ENCODE measurements at places on chromosomes 2 and 18.

DNA sequence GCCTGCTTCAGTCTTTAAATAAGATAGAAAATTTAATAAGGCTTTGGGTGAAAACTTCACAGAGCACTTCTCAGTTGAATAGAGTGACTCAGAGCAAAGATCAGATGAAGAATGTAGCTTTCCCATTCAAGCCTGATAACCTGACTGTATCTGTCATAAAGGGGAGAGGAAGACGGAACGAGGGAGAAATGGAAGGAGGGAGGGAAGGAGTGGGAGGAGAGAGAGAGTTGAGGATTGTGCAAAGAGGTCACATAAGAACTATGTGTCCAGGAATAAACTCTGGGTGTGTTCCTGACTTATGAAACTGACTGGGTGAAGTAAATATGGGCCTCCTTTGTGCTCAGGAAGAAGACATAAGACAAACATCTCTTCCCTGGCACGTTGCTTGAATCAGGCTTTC lies 385.5 kb downstream of the LPIN1 start:
- no peak for DNase-seq

DNA sequence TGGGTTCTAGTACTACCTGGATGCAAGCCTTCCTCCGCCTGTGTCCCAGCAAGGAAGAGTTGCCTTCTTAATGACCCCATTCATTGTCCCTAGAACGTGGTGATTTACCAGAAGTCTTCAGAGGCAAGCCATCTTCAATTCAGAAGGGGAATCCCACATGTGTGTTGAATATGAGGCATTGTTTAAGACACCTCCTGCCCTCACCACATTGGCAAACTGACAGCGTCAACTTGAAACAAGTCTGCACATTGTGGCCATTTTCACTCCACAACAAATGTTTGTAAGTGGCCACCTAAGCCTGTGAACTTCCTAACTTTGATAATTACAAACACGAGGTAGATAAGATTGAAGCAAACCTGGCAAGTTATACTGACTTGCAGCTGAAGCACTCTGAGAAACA lies 83.7 kb downstream of the TCF7L1 start:
- DNase-seq = no peak

DNA sequence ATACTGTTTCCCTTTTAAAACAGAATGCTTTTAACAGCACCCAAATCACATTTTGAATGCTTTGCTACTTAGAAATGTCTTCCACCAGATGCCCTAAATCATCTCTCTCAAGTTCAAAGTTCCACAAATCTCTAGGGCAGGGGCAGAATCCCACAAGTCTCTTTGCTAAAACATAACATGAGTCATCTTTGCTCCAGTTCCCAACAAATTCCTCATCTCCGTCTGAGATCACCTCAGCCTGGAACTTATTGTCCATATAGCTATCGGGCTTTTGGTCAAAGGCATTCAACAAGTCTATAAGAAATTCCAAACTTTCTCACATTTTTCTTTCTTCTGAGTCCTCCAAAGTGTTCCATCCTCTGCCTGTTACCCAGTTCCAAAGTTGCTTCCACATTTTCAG lies 1374.5 kb upstream of the NXPH2 start:
- no peak for DNase-seq

DNA sequence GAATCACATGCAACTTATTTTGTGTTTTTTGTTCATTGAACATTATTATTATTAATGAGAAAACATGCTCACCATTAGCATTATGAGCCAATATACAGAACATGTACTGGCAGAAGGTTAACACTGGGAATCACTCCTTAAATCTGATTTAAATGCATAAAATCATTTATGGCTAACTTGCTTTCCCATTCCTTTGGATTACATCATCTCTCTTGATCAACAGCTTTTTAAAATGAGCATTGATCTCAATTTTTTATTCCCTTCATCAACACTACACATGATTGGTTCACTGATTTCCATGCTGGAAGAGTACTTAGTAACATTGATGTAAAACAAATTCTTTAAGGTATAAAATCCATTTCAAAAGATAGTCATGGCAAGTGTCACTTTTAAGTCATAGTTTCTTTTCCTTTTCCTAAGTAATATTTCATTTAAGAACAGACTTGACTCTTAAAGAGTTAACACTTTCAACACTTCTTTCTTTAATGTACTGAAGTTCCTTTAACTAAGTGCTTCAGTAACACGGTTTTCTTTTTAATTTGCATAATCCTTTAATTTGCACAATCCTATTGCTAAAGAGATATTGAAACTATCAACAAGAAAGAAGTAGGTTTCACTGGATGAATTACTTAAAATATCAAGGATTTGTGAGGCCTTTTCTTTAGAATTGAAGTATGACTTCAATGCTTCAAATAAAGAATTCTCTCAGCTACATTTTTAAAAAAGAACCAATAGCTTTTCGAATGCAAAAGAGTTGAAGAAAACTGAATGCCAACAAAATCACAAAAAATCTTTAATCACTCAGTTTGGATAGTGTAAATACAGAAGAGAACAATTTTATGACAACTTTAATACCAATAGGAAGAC lies 24.9 kb upstream of the BUB1 start:
- no peak for DNase-seq

GRCh38 chr2:238092486-238093035 lies 7.6 kb upstream of the ESPNL start:
- no peak for DNase-seq

GRCh38 chr18:56973487-56973886 lies 173.4 kb upstream of the BOD1L2 start:
- DNase-seq = no peak

DNA sequence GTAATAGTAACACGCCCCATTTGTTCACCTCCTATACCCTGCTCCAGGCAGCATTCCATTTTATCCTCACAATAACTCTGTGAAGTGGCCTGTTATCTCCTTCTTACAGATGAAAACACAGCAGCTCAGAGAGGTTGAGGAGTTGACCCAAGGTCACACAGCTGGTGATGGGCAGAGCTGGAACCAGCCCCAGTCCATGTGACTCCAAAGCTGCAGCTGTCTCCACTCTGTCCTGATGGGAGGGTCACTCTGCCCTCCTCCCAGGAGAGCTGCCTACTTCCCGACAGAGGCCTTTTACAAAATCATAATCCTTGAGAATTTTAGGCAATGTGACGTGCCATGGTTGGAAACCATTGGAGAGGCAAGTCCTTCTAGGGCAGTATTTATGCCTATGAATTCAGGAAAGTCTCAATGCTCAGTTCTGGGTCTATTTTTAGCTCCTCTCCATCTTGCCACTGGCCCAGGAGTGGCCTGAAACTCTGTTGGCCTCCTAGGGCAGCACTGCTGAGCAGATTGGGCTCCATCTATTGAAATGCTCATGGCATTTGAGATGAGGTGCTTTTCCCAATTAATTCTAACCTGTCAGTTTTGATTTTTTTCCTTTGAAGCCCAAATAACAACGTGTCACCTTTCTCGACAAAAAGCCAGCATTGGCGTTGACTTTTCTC lies 162.0 kb upstream of the MSH6 start:
- no peak for DNase-seq

- no peak for DNase-seq
These were observed 81.9 kb upstream of the COL5A2 start for GRCh38 chr2:189261431-189261841.

GRCh38 chr2:104853534-104854497 lies at the start of gene POU3F3:
Gene POU3F3 (plus strand): TSS chr2:104854115. CDS start chr2:104855511, 1,396 bp downstream.
- no peak for DNase-seq

DNA sequence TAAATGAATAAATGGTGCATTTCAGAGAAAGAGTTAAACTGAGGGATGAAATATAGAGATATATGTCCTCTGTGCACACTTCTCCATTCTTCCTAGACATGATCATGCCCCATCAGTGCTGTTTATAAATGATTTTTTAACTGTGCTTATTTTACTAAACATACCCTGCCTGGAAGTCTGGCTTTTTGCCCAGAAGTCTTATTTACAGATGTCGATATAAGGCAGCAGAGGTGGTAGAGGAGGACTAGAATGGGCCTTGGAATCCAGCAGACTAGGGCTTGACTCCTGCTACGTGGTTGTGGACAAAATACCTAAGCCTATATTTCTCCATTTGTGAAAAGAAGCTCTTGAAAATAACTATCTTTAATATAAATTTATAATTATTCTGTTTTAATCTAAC lies 355.5 kb downstream of the RAD51AP2 start:
- DNase-seq = no peak

- DNase-seq = no peak
These were observed 60.3 kb downstream of the SH3BP4 start for GRCh38 chr2:235011929-235012631.

DNA sequence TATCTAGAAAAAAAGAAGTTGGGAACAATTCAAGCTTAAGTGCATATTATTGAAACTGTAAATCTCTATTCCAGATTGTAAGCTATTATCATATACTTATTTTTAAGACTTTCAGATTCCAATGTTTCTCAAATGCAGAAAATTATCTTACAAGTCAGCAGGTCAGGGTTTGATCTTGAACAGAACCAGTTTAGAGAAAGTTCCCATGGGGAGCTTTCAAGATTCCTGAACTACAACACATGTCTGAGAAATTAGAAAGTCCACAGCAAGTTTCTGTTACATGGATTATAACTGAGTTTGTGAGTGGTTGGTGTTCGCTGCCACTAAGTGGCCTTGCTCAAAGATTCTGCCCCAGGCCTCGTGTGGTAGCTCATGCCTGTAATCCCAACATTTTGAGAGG lies 31.6 kb upstream of the SP3 start:
- DNase-seq = no peak

- DNase-seq = no peak
These were observed 22.8 kb upstream of the PPP4R1 start for GRCh38 chr18:9637036-9637767.

- DNase-seq = no peak
These were observed 7.9 kb upstream of the TMX3 start for GRCh38 chr18:68722821-68723220.

- no peak for DNase-seq
These were observed 192.5 kb downstream of the SNTG2 start for GRCh38 chr2:1143129-1143528.

DNA sequence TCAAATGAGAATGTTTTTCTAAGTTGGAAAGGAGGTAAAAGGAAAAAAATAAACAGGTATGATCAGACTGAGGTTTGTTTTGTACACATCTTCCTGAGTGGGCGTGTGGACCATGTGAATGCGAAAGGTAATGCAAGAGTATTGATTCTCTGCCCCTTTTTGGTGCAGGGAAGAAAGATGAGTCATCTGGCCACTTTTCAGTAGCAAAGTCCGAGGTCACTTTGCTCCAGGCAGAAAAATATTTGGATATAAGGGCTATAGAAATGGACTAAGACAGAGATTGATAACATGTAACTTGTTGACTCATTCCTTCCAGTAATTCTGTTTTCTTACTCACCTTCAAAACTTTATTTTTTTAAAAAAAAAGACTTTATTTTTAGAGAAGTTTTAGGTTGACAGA lies 130.5 kb downstream of the DSEL start:
- no peak for DNase-seq

DNA sequence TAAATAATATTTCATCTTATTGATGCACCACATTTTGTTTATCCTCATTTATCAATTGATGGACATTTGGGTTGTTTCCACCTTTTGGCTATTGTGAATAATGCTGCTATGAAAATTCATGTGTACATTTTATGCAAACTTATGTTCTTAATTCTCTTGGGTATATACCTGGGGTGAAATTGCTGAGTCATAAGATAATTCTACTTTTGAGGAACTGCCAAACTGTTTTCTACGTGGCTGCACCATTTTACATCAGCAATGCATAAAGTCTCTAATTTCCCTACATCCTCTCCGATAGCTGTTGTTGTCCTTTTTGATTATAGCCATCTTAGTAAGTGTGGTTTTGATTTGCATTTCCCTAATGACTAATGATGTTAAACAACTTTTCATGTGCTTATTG lies 116.5 kb upstream of the DLX2 start:
- no peak for DNase-seq

- no peak for DNase-seq
These were observed 6.0 kb upstream of the ASAP2 start for GRCh38 chr2:9200633-9201015.

DNA sequence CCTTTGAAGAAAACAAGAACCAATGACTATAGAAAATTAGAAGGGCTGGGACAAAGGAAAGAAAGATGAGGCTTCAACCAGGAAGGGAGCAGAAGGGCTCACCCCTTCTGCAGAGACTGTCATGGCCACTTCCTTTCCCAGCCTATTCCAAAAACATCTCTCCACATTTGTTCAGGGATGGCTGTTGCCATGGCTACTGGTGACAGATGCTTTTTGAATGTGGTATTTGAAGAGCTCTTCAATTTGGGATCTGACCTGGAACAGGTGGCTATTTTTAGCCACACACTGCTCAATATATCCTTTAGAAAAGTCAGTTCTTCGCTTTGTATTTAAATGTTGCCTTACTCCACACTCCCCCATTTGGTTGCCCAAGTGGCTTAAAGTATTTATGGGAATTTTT lies 64.1 kb upstream of the LCLAT1 start:
- no peak for DNase-seq

GRCh38 chr2:182448371-182448770 lies 21.5 kb upstream of the PDE1A start:
- no peak for DNase-seq

- DNase-seq = no peak
These were observed 97.3 kb downstream of the CD8B2 start for GRCh38 chr2:106584304-106584954.

GRCh38 chr2:96819128-96819875 lies 3.2 kb downstream of the CNNM3 start:
- DNase-seq = no peak

DNA sequence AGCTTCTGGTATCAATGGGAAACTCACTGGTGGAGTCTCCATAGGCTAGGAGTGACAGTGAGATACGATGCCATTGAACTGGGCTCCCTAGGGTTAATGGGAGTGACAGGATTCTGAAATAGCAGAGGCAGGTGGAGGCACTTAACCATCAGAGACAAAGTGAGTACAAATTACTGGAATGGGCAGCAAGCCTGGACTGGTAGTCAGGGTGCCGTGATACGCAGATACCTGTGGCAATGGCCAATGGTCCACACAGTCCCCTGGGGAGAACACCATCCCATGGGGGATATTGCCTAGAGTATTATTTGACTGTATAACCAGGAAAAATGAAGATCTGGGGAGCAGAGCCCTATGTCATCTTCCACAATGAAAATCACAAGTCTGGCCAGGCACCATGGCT lies 17.3 kb downstream of the CHCHD5 start:
- DNase-seq = no peak

GRCh38 chr2:160869411-160869810 lies 290.8 kb upstream of the TANK start:
- DNase-seq = no peak

Data from activated CD4-positive, alpha-beta T cell treated with anti-CD3 and anti-CD28 coated beads for 24 hours (primary cell).